ENCODE measurements at places on chromosomes 6 and 20.

DNA sequence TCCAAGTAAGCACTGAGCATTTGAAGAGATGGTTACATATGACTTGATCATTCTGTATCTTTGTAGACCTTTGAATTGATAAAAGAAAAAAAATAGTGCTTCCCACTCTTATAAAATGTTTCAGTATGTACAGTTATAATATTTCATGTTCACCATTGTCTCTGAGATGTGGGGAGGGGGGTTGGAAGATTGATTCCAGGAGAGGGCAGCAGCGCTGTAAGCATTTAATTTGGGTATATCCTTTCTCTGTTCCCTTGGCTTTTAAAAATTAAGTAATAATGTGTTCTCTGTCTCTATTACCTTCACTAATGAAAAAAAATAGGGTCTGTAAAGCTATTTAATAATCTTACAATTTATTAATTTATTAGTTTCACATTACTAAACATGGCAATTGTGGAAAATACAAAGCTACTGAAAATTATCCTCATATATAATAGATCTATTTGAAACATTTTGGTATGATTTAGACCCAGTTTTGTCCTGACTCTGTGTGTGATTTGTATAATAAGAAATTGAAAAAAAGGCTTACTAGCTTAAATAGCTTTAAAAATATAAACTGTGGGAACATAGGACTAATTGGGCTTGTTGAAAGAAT, 341.2 kb downstream of the CDKAL1 start:
- peak; percentile 53 for DNase-seq

DNA sequence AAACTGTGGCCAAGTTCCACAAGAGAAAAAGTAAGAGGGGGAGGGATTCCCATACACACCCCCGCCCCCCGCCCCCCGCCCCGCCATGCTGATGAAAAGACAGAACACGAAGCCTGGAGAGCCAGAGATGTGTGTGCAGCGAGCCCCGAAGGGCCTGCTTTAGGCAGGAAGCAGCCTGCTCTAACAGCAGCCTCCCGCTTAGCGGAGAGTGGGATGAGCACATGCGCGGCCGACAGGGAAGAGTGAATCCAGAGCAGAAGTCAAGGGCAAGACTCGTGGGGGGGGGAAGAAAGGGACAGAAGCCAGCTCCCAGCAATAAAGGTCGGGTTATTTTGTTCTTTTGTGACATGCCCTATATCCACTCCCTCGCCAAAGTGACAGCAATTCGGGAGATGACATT, 67.2 kb upstream of the PTGIS start:
- no peak for DNase-seq

DNA sequence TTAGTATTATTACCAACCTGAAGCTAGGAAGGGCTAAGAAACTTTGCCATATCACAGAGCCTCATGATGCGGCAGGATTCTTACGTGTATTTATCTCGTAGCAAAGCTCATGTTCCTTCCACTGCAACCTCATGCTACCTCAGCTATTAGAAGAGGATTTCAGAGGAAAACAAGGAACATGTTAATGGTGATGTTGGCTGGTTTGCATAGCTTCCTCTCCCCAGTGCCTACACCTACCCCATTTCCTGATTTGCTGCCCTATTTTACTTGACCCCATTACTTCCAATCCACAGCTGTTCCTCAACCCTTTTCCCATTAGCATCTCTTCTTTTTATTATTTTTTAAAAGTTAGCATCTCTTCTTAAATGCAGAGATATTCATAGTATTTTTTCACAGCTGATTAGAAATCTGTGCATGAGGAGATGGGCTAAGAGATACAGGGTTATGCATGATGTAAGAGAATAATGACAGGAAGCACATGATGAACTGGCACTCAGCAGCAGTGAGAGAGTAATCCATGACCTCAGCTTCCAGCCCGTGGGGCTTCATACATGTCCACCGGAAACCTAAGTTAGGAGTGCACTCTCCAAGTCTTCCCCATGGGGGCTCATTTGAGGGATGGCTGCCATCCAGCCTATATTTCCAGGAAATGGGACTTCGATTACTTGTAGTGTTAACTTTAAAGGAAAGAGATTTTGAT, 106.1 kb upstream of the ASF1A start:
- peak; percentile 8 for DNase-seq

DNA sequence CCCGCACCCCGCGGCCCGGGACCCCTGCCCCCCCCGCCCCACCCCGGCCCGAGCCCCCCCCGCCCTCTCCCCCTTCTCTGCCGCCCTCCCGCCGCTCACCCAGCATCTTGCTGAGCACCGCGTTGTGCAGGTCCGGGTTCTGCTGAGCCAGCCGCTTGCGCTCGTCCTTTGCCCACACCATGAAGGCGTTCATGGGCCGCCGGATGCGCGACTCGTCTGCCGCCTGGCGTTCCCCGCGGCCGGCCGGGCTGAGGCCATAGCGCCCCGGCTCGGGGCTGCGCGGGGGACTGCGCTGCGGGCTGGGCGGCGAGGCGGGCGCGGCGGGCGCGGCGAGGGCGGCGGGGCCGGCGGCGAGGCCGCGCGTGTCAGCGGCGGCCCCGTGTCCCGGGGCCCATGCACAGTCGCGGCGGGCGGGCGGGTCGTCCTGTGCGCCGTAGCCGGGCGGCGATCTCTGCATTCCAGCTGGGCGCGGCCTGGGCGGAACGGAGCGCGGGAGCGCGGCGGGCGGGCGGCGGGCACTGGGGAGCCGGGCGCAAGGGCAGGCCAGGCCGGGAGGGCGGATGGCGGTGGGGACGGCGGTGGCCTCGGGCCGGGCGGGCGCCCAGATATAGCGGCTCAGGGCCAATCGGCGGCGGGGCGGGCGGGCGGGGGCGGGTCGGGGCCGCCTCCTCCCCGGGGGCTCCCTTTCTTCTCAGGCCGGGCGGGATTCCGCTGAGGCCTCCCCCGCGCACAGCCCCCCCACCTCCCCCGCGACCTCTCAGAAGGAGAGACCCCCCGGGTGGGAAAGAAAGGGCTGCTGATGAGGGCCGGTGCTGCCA, at the start of gene SOX18:
TSS of gene SOX18 (minus strand) at position 580 of the 818 bp plus-strand sequence. CDS start at position 457, 123 bp downstream.
- DNase-seq, result no peak

DNA sequence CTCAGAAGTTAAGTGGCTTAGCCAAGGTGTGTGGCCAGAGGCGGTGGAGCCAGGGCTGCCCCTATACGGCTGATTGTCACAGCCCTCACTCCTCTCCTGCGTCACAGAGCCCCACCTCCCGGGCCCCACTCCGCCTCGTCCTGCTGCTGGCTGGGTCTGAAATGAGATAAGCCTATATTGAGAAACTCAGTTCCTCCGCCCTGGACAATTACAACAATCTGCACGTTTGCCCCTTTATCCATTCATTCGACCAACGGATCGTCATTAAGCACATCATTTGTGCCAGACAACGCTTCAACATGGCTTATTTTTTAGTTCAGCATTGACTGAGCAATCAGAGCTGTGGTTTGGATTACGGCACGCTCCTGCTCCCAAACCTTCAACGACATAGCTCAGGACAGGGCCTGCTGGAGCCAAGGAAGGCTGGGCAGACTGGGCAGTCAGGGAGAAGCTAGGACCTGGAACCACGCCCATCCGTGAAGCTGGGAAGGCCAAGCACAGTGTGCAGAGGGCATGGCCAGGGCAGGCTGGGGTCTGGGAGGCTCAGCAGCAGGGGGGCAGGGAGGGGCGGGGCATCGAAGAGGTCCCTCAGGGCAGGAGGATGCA, 16.6 kb upstream of the EZR start:
- no peak for DNase-seq

DNA sequence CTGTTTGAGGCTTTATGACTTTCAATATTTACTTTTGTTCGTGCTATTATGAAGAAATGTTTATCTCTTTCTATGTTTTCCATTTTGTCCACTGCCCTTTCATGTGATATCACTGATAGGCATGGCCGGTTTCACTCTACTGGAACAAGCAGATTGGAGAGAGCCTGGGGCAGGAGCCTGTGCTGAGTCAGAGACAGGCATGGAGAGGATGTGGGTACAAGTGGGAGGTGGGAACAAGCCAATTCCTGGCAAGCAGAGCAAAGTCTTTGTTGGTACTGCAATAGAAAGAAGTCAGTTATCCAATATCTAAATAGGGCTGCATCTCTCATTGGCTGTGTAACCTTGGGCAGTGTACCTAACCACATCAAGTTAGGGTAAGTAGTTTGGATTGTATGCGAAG, 545.6 kb upstream of the MAP3K7 start:
- DNase-seq, result peak; percentile 1

GRCh38 chr6:56693246-56693607, 50.5 kb upstream of the DST start:
- peak; percentile 90 for DNase-seq

GRCh38 chr20:12467758-12468157, 541.0 kb upstream of the SPTLC3 start:
- no peak for DNase-seq

DNA sequence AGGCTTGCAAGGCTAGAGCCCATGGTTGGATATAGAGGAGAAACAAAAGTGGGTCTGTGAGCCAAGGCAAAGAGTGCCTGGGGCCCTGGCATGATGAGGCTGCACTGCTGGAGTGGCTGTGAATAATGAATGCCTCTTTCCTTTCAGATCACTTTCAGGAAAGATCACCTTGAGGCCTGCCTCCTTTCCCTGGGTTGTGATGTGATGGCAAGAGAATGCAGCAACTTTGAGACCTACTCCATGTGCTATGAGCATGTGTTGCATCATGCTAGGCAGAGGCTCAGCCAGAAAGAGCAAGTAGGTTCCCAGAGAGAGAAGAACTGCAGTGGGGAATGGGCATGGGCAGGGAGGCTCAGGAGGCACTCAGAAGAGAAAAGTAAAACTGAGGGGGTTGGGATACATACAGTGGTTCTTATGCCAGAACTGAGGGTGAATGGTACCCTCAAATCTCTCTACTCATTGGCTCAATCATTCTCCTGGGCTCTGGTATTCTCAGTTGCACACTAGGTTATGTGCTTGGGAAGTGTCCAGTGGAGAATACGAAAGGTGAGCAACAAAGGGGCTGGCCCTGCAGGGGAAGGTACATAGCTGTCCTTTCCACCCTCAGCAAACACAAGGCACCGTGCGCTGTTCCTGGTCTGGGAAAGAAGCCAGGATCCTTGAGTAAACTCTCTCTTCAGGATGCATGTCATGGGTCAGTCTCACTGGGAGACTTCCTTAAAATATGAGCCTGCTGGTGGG, 45.9 kb downstream of the CD164 start:
- no peak for DNase-seq

GRCh38 chr20:57469418-57470211, 55.3 kb downstream of the CTCFL start:
- no peak for DNase-seq

DNA sequence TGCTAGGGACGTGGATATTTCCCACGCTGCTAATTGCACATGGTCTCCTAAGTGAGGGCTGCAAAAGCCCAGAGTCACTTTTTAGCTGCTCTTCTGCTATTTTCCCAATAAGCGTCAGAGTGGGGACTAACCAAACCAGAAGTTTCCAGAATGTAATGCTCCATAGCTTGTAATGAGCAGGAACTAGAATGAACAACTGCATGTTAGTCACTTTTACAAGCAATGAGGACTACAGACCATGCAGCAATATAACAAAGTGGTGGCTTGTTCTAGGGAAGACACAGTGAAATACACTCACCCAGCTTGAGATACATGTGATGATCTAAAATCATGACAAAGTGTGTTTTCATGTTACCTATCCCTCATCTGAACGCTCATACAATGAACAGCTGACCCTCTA, 314.1 kb upstream of the SGK1 start:
- DNase-seq, result no peak

- no peak for DNase-seq
Observed at GRCh38 chr6:39646751-39647420, 78.3 kb downstream of the KIF6 start.

DNA sequence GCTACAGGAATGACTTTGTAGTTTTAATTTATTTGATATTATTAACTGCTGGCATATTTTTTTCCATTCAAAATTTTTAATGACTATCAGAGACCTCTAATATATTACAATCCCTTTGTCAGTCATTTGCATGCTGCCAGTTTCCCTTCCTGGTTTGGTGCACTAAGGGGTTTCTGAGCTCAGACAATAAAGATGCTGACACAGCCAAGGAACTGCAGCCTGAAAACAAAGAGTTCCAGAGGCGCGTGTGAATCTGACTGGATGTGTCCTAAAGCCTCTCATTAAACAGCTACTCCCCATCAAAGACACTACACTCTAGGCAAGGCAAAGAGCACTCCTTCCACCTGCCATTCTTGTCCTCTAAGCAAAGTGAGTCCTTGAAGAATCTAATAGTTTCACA, 116.8 kb upstream of the DST start:
- no peak for DNase-seq

- DNase-seq, result no peak
Observed at GRCh38 chr20:23520185-23520584, 29.3 kb downstream of the CST8 start.

DNA sequence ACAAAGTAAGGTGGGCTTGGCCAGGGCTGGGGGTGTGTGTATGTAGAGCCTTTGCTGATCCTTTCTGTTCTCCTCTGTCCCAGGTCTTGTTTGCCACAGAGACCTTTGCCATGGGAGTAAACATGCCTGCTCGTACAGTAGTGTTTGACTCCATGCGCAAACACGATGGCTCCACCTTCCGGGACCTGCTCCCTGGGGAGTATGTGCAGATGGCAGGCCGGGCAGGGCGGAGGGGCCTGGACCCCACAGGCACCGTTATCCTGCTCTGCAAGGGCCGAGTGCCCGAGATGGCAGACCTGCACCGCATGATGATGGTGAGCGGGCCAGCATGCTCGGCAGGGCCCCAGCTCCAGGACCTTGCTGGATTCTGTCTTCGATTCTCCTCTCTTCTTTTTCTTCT, 6.2 kb downstream of the DXO start:
- DNase-seq, result no peak

- no peak for DNase-seq
Observed at GRCh38 chr6:43725643-43726580, 38.3 kb upstream of the MRPS18A start.

DNA sequence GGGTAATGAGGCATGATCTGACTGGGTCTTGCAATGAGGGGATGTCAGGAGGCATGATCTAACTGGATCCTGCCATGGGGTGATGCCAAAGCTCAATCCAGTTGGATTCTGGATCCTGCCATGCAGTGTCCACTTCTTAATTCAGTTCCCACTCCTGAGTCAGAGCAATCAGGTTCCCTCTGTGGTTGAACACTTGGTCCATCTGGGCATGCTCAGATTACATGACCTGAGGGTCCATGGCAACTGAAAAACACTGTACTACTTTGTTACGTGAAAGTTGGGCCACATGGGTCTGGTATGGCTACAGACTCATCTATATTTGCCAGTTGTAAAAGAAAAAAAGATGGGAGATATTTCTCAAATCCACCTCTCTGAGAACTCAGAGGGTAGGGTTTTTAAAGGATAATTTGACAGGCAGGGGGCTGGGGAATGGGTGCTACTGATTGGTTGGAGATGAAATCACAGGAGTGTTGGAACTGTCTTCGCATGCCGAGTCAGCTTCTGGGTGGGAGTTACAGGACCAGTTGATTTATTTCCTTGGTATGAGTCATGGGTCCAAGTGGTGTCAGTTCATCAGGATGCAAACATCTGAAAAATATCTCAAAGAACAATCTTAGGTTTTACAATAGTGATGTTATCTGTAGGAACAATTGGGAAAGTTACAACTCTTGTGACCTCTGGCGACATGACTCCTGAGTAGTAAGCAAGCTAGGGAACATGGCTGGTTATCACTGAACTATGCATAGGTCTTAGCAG, 21.6 kb downstream of the C6orf163 start:
- DNase-seq, result peak; percentile 10

GRCh38 chr6:44072452-44072958, 54.7 kb downstream of the MRPL14 start:
- DNase-seq, result no peak

Data from LHCN-M2 (cell line).